ENCODE measurements at places on chromosomes 7 and 10.
A peak's percentile ranks its signal among the peaks of the same experiment; 100 is the strongest.

DNA sequence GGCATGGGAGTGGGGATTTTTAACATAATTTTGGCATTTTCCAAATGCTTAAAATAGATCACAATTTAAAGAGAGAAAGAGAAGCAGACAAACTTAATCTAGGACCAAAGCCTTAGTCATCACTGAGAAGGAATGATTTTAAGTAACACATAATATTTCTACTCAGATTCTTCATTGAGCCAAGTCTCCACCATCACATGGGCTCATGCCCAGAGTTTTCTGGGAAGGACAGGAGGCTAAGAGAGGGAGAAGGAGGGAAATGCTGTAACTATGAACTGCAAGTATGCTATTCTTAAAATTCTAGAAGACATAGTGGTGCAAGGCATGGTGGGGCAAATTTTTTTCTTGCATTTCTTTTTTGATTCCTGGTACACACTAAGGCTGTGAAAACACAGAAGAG, 23.8 kb upstream of the UBE2D1 start:
- no peak for ATAC-seq

- ATAC-seq, result no peak
Measured at GRCh38 chr10:101567165-101568006, 20.7 kb downstream of the POLL start.

GRCh38 chr7:126524967-126525366, 727.8 kb downstream of the GRM8 start:
- ATAC-seq, result no peak

- ATAC-seq, result no peak
Measured at GRCh38 chr7:71208881-71209280, 76.9 kb downstream of the GALNT17 start.

GRCh38 chr10:79547973-79548372, 12.2 kb downstream of the SFTPA2 start:
- no peak for ATAC-seq

DNA sequence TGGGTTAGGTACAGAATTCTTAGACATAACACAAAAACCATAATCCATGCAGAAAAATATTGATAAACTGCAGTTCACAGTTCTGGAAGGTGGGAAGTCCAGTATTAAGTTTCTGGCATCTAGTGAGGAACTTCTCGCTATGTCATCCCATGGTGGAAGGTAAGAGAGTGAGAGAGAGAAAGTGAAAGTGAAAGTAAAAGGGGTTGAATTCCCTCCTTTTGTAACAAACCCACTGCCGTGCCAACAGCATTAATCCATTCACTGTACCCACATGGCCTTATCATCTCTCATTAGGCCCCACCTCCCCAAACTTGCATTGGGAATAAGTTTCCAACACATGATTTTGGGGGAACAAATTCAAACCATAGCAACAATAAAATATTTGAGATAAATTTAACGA, 17.1 kb downstream of the ZNF485 start:
- no peak for ATAC-seq

- no peak for ATAC-seq
Measured at GRCh38 chr10:18098201-18098600, 42.0 kb upstream of the CACNB2 start.

GRCh38 chr10:7480742-7481367, 70.0 kb upstream of the SFMBT2 start:
- peak; percentile 93 for ATAC-seq

GRCh38 chr7:151923097-151923876, 33.0 kb upstream of the GALNTL5 start:
- no peak for ATAC-seq

DNA sequence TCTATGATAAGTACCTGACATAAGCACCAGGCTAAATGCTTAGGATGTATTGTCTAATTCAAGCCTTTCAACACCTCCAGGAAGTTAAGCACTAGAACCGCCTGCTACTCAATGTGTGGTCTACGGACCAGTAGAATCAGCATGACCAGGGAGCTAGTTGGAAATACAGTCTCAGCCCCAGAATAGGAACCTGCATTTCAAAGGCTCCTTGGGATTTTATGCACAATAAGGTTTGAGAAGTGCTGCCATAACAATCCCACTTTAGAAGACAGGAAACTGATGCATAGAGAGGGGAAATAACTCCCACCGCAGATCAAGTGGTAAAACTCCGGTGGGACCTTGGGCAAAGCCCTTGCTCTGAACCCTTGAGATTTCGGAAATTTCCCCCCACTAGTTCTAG, 8.8 kb upstream of the DUSP5 start:
- ATAC-seq, result no peak

- ATAC-seq, result no peak
Measured at GRCh38 chr7:120307991-120308545, 35.1 kb downstream of the KCND2 start.

DNA sequence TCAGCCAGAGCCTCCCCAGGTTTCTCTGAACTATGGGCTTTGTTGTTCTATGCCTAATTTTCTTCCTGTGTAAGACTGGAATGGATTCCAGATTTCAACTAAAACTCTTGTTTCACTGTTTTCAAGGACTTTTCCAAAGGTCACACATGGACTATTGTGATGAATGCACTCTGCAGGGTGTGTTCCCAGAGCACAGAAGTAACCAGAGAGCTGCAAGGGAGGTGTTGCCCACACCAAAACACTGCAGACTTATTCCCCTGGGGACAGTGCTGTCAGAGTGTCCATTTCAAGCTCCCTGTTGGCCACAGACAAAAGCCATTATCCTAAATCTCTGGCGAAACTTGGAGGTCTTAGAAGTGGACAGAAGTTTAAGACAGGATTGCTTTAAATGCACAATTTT, 231.6 kb downstream of the TRIL start:
- ATAC-seq, result no peak

- ATAC-seq, result no peak
Measured at GRCh38 chr7:55178292-55178862, 159.6 kb downstream of the EGFR start.

- ATAC-seq, result no peak
Measured at GRCh38 chr10:94320285-94320914, 42.3 kb downstream of the NOC3L start.

- ATAC-seq, result no peak
Measured at GRCh38 chr10:62529396-62529795, 155.2 kb downstream of the ZNF365 start.

- no peak for ATAC-seq
Measured at GRCh38 chr10:25059990-25060389, 43.6 kb downstream of the THNSL1 start.

DNA sequence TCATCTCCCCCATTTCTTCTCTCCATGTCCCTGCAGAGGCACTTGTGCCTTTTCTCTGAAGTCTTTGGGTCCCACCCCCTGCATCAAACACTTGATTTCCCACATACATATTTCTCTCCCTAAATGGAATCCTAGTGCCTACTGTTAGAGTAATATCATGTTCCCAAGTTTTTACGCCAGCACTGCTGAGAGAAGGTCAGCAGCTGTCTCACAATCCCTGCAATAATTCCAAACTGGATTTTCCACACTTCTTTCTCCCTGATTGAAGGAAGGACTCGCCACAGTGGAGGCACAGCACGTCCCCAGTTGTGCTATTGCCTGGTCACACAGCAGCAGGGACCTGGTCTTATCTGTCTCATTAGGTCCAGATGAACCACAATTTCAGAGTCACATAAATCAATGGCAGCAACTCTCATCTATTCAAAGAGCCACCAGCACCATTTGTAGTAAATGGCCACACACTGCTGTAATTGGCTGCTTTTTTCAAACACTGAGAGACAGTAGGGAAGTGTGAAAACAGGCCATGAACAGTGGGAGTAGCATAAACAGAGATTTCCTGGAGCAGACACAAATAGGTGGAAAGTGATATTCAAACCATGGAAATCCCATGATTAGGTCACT, 605.5 kb downstream of the XPNPEP1 start:
- ATAC-seq, result no peak

GRCh38 chr7:144957998-144958397, 122.1 kb upstream of the TPK1 start:
- ATAC-seq, result no peak

DNA sequence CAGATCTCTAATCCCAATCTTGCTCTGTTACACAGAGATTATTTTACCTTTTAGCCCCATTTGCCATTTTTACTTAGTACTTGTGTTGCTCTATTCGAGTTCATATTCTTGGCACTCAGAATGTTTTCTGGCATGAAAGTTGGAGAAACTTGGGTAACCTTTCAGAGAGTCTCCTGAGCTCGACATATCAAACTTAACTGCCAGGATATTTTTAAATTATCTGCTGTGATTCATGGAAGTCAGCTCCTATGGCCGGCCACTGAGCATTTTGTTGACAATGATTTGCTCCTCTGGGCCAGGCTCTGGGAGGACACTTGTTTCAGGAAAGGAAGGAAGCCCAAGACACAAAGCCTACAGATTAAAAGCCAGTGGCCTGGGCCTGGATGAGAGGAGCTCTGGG, 396.7 kb downstream of the TNS3 start:
- no peak for ATAC-seq

Data from stimulated activated memory B cell treated with anti-CD40 and anti-IgM and Interleukin-4, amounts not matched to agents 10 μg/mL and 1 μg/mL and 100 μg/mL, for 72 hours (primary cell).